Occipital lobe (tissue), 3 donors: ENCODE measurements at places on chromosomes 12 and 14. TPM values are rescaled to one million over a fixed set of nuclear protein-coding genes. Genes with fewer than 3 reads are reported as not detected.

The PROX2 gene
- total RNA-seq, result not detected

The USP44 gene
- 3.6 TPM for total RNA-seq

The CEBPE gene
- 0.31 TPM for total RNA-seq

The TAS2R50 gene
- 12.6 TPM for total RNA-seq

The UBE3B gene
- total RNA-seq, result 24.3 TPM

The MYBPC1 gene
- 2.0 TPM for total RNA-seq

The GUCY2C gene
- total RNA-seq, result under 0.01 TPM

The CMA1 gene
- total RNA-seq, result not detected

The FKBP11 gene
- 3.6 TPM for total RNA-seq
